Activated CD8-positive, alpha-beta memory T cell treated with anti-CD3 and anti-CD28 coated beads, Interleukin-2, amount 10 ng/mL, durations not matched to agents 7 days and 5 days (primary cell): ENCODE measurements at places on chromosomes 16 and 17. TPM values are rescaled to one million over a fixed set of nuclear protein-coding genes. Genes with fewer than 3 reads are reported as not detected.

Gene DPEP2
- 4.7 TPM for total RNA-seq

Gene CD79B
- 15.0 TPM for total RNA-seq

Gene MAP2K6
- 6.3 TPM for total RNA-seq

Gene C16orf46
- not detected for total RNA-seq

Gene THAP11
- 47.9 TPM for total RNA-seq

Gene MYH13
- total RNA-seq = not detected

Gene TNFRSF12A
- total RNA-seq = 5.5 TPM

Gene RPUSD1
- 38.0 TPM for total RNA-seq

Gene CNGB1
- not detected for total RNA-seq

DNA sequence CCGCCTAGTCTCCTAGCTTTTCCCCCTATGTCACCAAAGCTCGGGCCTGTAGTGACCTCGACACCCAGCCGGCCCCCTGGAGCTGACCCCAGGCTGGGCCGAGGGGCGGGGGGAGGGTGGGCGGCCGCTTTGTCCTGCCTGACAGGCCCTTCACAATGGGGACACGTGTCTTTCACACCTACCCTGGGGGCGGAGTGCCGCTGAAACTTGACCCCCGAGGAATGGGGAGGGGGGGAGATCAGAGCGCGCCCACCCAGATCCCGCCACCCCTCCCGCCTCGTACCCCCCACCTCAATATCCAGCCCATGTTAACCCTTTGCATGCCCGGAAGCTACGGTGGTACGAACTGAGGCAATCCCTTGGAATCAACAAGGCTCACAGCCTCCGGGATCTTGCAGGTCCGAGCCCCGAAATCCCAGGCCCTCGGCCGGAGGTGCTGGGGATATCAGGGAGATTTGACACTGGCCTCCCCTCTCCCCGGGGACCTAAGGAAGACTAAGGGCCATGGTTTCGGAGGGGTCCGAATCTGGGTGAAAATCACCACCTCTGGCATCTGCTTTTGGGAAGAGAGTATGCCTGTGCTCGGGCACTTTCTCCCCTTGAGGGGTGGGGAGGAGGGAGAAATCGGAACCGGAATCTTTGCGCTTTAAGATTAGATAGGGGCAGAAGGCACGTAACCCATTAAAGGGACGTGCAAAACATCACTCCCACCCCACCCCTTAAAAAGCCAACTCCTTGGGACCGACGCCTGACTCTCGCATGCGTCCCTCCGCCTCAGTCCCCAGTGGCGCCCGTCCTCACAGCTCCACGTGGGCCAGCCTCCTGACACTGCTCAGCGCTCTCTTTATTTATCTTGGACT, 2.6 kb downstream of the NOG start:
- H3K4me1 ChIP-seq = peaks cover 19% of the 10 kb centered on the region
- H3K36me3 ChIP-seq = no peaks in the 10 kb centered on the region
- no peak for DNase-seq
- H3K27ac ChIP-seq = no peak overlapping the region

- DNase-seq = no peak
- H3K27me3 ChIP-seq = no peaks in the 10 kb centered on the region
- H3K27ac ChIP-seq = no peak overlapping the region
- no peak overlapping the region for H3K4me3 ChIP-seq
- peaks cover 94% of the 10 kb centered on the region for H3K4me1 ChIP-seq
These were observed 46.7 kb downstream of the ANKRD11 start for GRCh38 chr16:89443727-89444084.

DNA sequence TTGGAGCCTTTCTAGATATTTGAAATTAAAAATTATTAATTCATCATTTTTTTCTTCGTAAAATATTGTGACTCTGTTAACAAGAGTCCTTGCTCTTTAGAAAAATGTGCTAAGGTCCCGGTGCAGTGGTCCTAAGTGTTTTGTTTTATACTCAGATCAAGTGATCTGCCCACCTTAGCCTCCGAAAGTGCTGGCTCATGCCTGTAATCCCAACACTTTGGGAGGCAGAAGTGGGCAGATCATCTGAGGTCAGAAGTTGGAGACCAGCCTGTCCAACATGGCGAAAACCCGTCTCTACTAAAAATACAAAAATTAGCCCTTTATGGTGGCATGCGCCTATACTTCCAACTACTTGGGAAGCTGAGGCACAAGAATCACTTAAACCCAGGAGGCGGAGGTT, 82.6 kb upstream of the LGALS9 start:
- H3K27me3 ChIP-seq = no peaks in the 10 kb centered on the region
- no peak for DNase-seq
- H3K4me1 ChIP-seq = peaks cover 51% of the 10 kb centered on the region
- H3K27ac ChIP-seq = no peak overlapping the region

DNA sequence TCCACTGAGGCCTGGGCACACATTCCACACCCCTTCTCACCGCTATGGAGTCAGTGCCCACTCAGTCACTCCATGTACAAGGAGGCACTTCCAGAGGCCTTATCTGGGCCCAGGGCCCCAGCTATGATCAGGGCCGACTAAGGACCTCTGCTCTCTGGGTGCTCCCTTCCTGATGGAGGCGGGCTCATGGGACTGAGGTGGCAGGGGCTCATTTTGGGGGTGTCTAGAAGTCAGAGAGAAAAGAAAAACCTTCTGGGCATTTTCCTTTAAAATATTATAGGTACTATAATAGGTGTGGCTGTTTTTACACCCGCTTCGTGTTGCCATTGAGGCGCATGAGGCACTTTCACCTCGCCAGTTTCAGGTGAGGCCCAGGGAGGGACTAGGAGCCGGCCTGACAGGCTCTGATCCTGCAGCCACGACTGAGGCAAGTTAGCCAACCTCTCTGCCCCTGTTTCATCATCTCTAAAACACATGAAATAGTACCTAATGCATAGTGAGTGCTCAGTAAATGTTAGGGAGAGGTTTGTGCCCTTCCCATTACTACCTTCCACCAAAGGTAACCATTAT, 14.4 kb downstream of the B9D1 start:
- no peak for DNase-seq
- H3K27me3 ChIP-seq = peaks cover 11% of the 10 kb centered on the region
- H3K36me3 ChIP-seq = no peaks in the 10 kb centered on the region
- no peaks in the 10 kb centered on the region for H3K4me1 ChIP-seq

DNA sequence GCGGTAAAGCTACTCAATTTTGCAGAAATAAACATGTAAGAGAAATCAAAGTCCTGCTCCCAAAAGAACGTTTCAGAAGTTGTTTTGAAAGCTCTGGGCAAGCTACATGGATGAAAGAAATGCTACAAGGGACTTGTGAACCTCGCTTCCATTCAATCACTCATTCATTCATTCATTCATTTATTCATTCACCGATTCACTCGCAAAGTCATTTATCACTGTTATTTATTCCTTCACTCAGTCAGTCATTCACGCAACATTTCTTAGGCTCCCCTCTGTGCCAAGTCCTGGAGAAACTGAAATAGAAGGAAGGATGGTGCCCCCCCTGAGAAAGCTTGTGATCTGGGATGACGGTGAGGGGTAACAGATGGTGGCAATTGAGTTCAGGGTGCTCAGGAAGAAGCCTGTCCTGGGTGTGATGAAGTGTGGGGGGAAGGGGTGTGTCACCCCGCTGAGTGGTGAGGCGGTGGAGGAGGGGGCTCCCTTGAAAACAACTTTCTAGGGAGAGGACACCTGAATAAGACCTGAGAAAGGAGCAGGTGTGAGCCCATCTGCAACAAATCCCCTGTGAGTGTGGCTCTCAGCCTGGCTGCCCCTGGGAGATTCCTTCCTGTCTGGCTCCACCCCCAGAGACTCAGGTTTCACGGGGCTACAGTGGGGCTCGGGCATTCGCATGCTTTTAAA, 36.3 kb upstream of the PRSS54 start:
- DNase-seq = no peak
- no peaks in the 10 kb centered on the region for H3K36me3 ChIP-seq
- no peak overlapping the region for H3K27ac ChIP-seq
- no peaks in the 10 kb centered on the region for H3K4me1 ChIP-seq
- no peak overlapping the region for H3K4me3 ChIP-seq

DNA sequence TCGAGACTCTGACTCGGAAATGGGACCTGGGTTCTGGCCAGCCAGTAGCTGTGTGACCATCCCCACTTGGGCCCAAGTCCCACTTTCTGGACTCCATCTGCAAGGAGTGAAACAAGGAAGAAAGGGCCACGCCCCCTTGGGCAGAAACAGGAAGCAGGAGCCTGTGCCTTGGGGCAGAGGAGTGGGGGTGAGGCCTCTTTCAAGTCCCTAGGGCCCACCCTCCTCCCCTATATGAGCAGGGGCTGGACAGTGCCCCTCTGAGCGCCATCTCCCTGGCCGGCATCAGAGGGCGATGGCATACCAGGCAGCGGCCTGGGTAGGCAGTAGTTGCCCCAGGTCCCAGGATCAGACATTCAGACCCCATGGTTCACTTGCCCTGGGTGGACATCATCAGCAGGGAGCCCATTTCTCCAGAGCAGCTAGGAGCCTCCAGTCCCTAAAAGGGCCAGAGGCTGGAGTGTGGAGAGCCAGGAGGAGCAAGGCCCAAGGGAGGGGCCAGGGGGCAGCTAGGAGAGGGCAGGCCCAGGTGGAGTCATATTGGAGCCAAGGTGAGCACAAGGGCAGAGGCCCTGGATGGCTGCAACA, 7.1 kb downstream of the BCAR1 start:
- peaks cover 13% of the 10 kb centered on the region for H3K27me3 ChIP-seq
- no peak for DNase-seq
- no peaks in the 10 kb centered on the region for H3K36me3 ChIP-seq
- H3K4me3 ChIP-seq = no peak overlapping the region
- no peaks in the 10 kb centered on the region for H3K4me1 ChIP-seq
- H3K27ac ChIP-seq = no peak overlapping the region

DNA sequence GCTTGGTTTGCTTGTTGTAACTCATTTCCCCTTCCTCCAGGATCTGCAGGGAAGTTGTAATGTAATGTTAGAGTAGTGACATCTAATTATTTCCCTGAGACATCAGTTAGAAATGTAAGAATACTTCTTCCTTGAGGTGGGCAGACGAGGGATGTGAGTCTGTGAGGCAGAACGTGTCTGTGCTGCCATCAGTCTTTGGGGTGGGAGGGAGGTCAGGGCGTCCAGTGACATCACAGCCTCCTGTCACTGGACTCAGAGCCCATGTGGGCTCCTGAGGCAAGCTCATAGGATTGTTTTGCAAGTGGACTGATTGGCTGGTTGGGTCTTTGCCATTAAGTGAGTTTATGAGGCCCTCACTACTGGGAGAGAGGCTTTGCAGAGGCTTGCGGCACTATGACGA, 188.8 kb downstream of the CCDC182 start:
- no peaks in the 10 kb centered on the region for H3K36me3 ChIP-seq
- DNase-seq = no peak
- no peak overlapping the region for H3K27ac ChIP-seq
- H3K27me3 ChIP-seq = no peaks in the 10 kb centered on the region
- no peak overlapping the region for H3K4me3 ChIP-seq
- peaks cover 4% of the 10 kb centered on the region for H3K4me1 ChIP-seq

DNA sequence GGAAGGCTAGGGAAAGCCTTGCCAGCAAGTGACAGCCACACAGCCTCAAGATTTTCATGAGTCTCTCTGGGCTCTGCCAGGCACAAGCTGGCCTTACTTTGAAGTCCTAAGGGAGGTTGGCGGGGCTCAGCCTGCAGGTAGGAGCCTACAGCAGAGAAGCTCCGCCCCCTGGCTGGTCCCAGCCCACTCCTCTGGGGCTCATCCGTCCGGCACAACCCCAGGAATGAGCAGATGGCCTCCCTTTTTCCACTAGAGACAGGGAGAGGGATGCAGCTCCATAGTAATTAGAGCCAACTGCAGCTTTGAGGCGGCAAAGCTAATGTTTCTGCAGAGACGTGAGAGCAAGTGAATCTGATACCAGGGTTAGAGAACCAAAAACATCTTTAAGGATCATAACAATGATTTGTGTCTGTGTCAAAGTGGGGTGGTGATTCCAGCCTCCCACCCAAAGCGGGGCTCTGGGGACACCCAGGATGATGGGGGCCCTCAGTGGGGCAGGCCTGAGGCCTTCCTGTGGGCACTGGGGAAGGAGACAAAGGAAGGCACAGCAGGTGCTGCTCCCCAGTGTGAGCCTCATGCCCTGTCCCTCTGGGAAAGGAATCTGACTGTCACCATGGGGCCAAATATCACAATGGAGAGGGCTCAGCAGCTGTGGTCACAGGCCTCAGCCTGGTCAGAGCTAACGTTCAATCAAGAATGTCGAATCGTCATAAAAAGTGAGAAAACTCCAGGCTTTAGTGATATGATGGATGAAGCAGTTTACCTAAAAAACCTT, 61.5 kb downstream of the RBFOX3 start:
- no peak overlapping the region for H3K27ac ChIP-seq
- no peaks in the 10 kb centered on the region for H3K4me1 ChIP-seq
- no peaks in the 10 kb centered on the region for H3K27me3 ChIP-seq
- H3K36me3 ChIP-seq = no peaks in the 10 kb centered on the region

DNA sequence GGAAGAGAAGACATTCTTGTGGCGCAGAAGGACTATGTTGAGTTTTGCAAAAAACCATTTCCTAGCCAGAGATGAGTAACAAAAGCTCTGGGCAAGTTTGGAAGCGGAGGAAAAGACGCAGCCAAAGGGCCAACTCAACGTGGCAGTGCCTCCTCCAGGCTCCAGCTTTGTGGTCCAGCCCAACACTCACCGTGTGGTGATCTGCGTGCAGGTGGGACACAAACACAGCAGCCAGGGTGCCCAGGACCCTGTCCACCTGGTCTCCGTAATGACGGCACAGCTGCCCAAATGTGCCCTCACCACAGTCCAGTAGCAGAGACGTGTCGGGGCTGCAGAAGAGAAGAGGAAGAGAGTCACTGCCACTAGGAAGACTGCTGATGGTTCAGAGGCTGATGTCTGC, 21.5 kb downstream of the ELAC2 start:
- H3K36me3 ChIP-seq = peaks cover 47% of the 10 kb centered on the region
- H3K4me1 ChIP-seq = no peaks in the 10 kb centered on the region
- no peaks in the 10 kb centered on the region for H3K27me3 ChIP-seq
- H3K4me3 ChIP-seq = no peak overlapping the region

DNA sequence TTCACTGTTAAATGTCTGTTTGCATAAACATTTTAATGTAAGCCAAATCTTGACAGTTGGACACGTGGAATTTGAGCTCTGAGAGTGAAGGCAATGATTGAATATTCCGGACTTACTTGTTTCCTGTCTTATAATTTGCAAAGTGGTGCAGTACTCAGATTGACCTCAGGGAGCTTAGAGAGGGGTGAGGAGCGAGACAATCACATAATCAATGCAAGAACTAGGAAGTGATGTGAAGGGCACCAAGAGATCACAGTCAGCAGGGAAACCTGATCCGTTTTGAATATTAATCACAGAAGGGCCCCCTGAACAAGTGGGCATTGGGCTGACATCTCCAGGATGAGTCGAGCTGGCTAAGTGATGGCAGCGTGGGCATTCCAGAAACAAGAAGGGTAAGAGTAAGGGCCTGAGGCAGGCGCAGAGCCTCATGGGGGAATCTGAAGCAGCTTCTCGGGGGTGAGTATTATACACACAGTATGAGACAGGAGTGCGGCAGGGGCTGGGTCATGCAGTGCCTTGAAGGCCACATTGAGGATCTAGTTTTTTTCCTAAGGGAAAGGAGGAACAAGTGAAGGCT, 26.1 kb downstream of the TEX2 start:
- no peak for DNase-seq
- H3K27me3 ChIP-seq = no peaks in the 10 kb centered on the region
- no peak overlapping the region for H3K4me3 ChIP-seq
- peaks cover 2% of the 10 kb centered on the region for H3K4me1 ChIP-seq

- no peaks in the 10 kb centered on the region for H3K4me1 ChIP-seq
- no peak overlapping the region for H3K27ac ChIP-seq
- no peak overlapping the region for H3K4me3 ChIP-seq
- DNase-seq = no peak
These were observed 1.4 kb upstream of the STH start for GRCh38 chr17:45997624-45998023.
